CD4-positive, alpha-beta T cell treated with Interleukin-2 at 100 ng/mL for 4 hours (primary cell): ENCODE measurements at places on chromosomes 5 and 9.

- no peak for DNase-seq
These were observed 14.1 kb upstream of the LRRC19 start for GRCh38 chr9:27019589-27019988.

- peak; percentile 75 for DNase-seq
These were observed 1.2 kb upstream of the INSL6 start for GRCh38 chr9:5186416-5187169.

DNA sequence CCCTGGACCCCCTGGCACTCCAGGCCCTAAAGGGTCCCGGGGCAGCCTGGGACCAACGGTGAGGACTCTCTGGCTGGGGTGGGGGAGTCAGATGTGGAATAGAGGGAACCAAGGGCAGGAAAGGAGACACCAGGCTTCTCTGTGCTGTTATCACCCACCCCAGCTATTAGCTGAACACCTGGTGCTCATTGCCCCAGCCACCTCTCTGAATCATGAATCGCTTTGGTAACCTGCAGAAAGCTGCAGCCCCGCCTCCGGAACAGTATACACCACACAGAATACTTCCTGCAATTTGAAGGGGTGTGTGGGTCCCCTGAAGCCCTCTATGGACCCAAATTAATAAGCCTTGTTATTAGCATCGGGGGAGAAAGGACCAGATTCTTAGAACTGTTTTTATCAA lies 40.4 kb upstream of the ORM1 start:
- DNase-seq: no peak

DNA sequence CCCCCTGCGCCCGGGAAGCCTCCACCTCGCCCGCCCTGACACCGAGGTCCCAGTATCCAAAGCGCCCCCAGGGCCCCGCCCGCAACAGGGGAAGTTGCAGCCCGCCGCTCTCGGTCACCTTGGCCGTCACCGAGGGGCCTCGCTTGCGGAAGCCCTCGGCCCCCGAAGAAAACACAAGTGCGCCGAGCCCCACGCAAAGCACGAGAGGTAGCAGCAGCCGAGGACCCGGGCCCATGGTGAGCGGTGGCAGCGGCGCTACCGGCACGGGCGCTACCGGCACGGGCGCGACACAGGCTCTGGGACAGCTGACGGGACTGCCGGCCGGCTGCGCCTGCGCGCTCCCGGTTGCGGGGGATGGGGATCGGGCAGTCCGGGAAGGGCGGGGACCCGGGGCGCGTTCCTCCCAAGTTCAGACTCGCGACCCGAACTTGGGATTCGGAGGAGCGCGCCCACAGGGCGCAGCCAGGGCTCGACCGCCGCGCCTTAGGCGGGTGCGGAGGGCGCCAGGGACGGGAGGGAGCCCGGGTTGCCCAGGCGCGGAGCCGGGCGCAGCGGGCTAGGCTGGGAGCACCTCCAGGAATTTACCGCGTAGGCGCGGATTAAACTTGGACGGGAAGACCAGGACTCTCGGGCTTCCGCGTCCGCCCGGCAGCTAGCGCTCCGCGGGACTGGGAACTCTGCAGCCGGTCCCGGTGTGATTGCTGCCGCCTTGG lies at the start of gene PPIC:
PPIC (minus strand) TSS at position 335 of the 713 bp plus-strand sequence; CDS start at position 235, 100 bp downstream.
- DNase-seq: no peak

DNA sequence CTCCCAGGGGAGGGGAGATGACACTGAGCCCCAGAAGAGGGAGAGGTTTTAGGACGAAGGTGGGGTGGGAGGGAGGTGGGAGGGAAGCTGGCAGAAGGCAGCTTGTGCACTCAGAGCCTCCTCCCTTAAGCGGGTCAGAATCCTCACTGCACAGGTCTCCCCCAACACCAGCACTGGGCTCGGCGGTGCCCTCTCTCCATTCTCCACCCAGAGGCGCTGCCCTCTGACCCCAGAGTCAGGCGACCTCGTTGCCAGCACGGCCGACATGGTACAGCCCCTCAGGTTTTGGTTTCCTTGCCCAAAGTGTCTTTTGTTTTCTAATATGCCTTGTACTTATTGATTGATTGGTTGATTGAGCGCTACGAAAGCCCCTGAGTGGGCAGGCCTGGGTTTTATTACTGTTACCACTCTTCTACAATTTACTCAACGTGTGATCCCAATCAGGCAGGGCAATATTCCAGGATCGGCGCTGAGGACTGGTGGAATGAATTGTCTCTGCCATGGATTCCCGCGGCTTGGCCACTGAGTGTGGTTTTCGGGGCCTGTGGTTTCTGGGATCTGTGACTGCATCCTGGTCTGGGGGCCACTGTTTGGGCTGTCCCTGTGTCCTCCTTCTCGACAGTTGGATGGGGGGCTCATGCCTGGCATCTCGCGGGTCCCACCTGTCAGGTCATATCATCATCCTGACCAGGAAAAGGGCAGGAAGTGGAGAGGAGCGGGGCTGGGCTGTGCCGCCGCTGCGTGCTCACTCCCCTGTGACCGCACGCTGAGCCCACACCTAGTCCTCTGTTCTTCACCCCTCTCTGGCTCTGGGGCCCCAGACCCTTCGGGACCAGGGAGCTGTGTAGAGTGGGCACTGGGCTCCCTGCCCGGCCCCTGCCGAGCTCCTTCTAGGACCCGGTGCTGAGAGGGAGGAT lies 9.6 kb upstream of the FCN2 start:
- no peak for DNase-seq

DNA sequence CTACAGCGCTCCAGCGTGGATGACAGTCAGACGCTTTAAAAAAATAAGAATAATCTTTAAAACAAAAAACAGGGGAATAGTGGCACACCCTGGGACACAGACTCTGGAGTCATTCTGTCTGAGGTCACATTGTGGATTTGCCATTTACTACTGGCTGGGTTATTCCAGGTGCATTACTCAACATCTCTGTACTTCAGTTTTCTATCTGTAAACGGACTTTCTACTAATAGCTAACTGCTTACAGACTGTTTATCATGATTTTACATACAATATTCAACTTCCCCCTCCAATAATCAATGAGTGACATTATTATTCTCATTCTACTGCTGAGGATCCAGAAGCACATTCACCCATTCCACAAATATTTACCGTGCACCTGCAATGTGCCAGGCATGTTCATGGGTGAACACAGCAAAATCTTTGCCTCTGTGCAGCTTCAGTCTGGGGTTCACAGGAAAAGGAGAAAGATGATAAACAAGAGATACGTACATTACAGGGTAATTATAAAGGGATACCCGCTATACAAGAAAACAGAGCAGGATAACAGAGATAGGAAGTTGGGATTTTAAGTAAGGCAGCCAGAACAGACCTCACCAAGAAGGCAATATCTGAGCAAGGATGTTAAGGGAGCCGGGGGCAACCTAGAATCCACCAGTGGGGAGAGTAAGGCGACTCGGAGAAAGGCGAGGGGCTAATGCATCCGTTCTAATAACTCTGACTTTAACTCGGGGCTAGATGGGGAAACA lies 984 bp upstream of the RAD23B start:
- DNase-seq: peak; percentile 14

- DNase-seq: no peak
These were observed 153.3 kb upstream of the SPRY4 start for GRCh38 chr5:142478113-142478512.

DNA sequence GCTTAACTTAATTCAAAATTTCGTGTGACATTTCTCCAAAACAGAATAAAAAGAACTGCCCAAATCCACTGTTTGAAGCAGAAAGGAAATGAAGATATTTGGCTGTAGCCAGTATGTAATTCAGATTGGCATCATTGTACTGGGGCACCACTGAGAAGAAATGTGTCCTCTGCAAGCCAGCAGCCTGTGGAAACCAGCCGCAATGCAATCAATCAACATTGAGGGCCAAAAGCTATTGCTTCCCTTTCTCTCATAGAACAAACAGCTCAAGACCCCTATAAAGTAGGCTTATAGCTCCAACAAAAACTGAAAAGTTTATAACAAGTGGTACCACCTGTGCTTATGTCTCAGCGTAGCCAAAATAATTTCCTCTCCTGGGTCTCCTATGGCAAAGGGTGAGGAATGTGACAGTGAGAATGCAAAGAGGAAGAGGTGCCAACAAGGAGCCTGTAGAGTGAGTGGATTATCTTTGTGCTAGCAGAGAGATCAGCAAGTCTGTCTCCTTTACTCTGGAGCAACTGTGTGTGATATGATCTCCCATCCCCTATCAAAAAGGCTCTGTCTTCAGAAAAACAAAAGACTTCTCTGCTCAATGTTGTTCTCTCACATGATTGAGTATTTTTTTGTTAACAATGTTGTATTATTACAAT lies 1072.3 kb upstream of the DMAC1 start:
- DNase-seq: no peak

GRCh38 chr5:109739741-109740728 lies 50.3 kb downstream of the MAN2A1 start:
- DNase-seq: no peak

GRCh38 chr5:177376107-177376506 lies 8.1 kb upstream of the SLC34A1 start:
- no peak for DNase-seq

- DNase-seq: no peak
These were observed 68.3 kb downstream of the SEMA5A start for GRCh38 chr5:9477537-9477936.

GRCh38 chr5:3531320-3531986 lies 64.2 kb upstream of the IRX1 start:
- DNase-seq: no peak

DNA sequence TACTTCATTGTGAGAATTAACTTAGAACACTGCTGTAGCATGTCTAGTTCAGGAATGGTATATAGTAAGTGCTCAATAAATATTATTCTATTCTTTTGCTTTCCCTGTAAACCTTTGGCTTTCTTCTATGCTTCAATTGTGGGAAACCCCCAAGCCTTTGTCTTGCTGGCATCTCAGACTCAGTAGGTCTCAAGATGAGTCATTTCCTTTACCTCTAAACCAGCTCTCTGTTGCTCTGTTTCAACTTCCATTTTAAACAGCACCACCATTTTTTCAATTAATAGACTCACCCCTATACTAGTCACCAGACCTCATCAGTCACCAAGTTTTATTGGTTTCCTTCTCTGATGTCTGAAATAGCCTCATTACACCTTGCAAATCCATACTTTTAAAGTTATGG lies 43.5 kb downstream of the DMAC1 start:
- DNase-seq: peak; percentile 43

DNA sequence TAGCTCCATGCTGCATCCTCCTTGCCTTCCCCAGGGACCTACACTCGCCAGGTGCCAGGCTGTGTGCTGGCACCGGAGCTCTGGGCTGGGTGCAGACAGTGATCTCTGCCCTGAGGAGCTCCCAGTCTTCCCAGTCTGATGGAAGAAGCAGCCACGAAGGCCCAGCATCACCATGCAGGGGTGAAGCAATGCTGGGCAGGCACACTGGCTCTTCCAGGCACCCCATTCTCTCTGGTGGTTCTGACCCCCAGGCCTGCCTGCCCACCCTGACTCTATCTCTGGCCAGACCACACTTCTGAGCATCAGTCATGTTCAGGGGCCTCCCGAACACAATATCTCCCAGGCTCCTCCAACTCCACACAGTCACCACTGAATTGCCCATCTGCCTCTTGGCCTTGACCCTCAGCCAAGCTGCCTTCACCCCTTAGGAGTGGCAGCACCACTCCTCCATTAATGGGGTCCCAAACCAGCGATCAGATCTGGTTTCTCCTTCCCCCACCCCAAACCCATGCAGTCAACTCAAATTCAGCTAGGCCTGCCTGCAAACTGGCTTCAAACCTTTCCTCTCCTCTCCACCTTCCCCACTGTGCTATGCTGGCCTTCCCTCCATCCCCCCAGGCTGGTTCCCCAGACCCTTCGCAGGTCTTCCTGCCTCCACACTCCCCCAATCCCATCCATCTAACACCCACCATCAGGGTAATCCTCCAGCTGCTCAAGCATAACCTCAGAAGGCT lies 102.7 kb upstream of the MVB12B start:
- no peak for DNase-seq

DNA sequence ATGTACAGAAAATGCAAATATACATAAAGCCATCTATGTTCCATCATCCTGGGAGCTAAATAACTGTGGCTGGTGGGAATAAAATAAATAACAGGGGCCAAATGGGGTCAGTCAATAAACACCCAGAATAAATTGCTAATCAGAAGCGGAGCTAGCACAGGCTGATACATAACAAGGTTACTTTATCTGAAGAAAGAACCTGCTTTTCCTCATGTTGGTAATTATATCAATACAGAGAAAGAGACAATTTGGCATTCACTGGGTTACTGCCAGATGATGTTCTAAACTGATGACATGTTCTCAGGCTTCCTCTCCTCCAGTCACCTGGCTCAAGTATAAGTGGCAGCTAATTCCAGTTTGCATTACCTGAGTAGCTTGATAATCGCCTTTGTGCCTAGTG lies 144.9 kb upstream of the CD180 start:
- no peak for DNase-seq

GRCh38 chr9:17005056-17005823 lies 129.6 kb upstream of the CNTLN start:
- no peak for DNase-seq

- no peak for DNase-seq
These were observed 202.7 kb upstream of the CDKN2B start for GRCh38 chr9:22211588-22212360.

- DNase-seq: no peak
These were observed 78.3 kb upstream of the IL17B start for GRCh38 chr5:149457393-149457763.

DNA sequence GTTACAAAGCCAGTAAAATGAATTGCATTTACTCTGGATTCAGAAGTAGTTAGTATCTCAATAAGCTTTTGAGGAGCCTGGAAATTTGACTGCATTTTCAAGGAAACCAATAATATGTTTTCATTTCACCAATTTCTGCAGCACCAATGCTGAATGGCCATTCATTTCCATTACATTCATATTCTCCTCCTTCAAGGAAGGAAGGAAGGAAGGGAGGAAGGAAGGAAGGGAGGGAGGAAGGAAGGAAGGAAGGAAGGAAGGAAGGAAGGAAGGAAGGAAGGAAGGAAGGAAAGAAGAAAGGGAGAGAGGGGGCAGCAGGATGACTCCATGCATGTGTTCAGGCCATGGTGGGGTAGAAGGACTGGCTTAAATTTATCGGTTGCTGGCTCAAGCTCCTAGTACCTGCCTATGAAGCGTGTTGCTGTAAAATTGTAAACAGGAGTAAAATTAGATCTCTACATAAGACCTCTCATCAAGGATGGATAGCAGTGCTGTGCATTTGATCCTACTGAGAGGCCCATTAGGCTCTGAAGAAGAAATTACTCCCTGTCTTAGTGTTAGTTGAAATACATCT lies 498.8 kb upstream of the TNC start:
- no peak for DNase-seq

DNA sequence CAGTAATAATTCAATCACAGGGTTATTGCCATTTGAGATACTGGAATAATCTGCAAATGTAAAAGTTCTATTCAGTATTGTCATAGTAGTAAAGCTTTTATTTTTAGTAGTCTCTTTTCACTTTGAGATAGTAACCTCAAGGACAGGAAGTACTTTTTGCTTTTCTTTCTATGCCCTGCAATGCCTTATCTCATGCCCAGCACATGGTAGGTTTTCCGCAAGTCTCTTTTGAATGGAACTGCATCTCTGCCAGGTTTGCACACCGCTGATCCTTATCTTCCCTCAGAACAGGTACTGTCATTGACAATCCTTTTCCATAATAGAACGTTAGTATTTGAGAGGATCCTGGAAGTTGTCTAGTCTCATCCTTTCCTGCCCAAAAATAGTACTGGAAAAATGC lies 91.8 kb upstream of the IFNK start:
- no peak for DNase-seq
